Activated T-cell treated with anti-CD3 and anti-CD28 coated beads, Interleukin-2, amount 50 U/mL, for 48 hours (primary cell): ENCODE measurements at places on chromosomes 12 and 14.

- DNase-seq = peak; percentile 17
These were observed 304.1 kb upstream of the SSTR1 start for GRCh38 chr14:37903343-37904191.

- DNase-seq = no peak
These were observed 61.7 kb upstream of the FBRSL1 start for GRCh38 chr12:132427999-132428935.

GRCh38 chr12:125453751-125454150 is 388.5 kb downstream of the AACS start:
- DNase-seq = no peak

GRCh38 chr14:26067786-26068459 is 529.9 kb downstream of the NOVA1 start:
- DNase-seq = no peak

DNA sequence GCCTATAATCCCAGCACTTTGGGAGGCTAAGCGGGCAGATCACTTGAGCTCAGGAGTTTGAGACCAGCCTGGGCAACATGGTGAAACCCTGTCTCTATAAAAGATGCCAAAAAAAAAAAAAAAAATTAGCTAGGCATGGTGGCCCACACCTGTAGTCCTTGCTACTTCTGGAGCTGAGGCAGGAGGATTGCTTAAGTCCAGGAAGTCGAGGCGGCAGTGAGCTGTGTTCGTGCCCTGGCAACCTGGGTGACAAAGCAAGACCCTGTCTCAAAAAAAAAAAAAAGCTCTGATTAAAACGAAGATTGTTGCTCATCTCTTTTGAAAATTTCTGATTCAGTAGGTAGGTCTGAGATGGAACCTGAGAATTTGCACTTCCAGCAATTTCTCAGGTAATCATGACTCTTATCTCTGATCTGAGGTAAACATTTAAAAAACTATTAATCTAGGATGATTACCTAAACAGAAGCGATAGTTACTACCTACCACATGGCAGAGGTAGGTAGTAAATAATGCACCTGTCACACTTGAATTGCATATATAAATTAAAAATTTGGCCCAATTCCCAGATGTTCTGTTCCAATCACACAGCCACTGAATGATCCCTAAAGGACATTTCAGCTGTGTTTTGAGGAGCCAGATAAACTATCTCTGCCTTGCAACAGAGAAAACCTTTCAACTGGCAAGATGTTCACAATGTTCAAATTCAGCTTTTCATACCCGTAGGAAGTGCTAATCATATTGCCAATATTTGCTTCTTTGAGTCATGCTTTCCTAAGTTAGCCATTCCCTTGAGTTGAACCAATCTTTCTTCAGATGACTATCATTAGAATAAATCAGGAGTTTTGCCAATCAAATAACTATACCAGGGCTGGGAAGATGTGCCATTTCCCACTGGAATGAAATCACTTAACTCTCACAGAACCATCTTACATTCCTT is 4.2 kb upstream of the TEP1 start:
- no peak for DNase-seq

DNA sequence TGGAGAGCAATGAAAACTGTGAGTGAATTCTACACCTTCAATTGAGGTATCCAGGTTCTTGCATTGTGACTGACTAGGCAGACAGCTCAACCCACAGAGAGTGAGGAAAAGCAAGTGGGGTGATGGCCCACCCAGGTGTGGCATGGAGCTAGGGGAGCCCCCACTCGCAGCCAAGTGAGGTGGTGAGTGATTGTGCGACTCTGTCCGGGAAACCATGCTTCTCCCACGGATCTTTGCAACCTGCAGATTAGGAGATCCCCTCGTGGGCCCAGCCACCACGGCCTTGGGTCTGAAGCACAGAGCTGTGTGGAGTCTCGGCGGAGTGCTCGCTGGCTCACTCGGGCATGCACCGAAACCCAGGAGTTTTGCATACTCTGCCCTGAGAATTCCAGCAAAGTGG is 120.1 kb downstream of the ALG10 start:
- no peak for DNase-seq

DNA sequence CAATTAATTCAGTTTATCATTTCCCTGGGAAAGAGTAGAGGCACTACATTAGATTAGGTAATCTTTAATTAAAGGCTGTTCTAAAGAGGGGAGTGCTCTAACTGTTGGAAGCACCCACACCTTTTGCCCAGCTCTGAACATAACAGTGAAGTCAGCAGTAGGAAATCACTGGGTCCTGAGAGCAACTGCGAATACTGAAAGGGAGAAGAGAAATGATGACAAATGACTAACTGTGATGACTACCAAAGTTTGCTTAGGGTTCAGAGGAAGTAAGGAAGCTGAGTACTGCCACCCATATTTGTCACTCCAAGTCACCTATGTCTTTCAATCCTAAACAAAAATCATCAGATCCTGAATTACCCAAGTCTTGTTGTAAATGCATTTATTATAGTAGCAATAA is 140.6 kb downstream of the EPS8 start:
- DNase-seq = no peak

- DNase-seq = no peak
These were observed 32.2 kb upstream of the ANKRD9 start for GRCh38 chr14:102541771-102542170.

- DNase-seq = no peak
These were observed 94.7 kb downstream of the PTPN11 start for GRCh38 chr12:112513471-112513870.

DNA sequence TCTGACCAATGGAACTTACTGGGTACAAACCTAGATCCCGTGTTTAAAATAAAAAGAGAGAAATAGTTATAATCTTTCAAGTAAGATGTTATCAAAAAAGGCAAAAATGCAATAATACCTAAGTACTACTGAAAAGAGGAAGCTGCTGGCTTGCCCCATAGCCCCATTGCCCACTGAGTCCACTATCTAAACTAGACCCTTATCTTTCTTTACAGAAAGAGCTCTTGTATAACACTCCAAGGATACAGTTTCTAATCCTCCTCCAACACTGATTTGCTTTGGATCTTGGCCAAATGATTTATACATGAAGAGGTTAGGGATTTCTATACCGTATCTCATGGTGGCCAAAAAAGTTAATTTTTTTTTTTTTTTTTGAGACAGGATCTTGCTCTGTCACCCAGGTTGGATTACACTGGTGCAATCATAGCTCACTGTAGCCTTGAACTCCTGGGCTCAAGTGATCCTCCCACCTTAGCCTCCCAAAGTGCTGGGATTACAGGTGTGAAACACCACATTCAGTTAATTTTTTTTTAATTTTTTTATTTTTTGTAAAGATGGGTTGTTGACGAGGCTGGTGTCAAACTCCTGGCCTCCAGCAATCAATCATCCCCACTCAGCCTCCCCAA is 2.6 kb downstream of the GXYLT1 start:
- DNase-seq = no peak

DNA sequence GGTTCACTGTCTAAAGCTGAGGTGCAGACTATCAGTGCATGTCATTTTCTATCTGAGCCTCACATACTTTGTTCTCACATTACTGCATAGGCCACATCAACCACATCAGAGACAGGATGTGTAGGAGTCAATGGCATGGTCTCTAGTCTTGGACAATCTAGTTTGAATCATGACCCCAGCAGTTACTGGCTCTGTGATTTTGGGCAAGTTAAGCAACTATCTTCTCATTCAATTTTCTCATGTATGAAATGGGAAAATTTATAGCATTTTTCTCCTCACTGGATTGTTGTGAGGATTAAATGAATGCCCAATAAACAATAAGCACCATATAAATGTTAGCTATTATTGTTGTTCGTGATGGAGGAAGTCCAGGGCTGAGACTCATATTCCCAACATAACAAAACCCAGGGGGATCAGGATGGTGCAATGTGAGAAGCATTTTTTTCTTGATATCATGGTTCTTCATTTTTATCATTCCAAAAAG is 432.6 kb downstream of the LRIG3 start:
- no peak for DNase-seq

DNA sequence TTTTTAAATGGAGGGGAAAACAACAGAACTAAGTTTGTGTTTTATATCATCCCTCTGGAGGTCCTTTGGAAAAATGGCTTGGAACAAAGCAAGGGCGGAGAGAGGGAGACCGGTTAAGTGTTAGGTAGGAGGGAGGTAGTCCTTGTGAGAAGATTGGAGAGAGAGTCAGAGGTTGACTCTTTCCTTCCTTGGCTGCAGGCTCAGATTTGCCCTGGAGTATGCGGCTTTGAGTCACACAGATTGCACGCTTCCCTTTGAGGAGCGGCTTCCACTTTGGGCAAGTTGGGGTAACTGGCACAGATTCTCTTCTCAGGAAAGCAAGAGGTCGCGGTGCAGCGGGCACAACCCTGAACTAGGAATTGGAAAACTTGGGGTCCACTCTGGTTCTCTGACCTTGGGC is 9.9 kb downstream of the SOCS2 start:
- DNase-seq = no peak

GRCh38 chr14:81234278-81234677 is 13.5 kb upstream of the GTF2A1 start:
- DNase-seq = no peak

DNA sequence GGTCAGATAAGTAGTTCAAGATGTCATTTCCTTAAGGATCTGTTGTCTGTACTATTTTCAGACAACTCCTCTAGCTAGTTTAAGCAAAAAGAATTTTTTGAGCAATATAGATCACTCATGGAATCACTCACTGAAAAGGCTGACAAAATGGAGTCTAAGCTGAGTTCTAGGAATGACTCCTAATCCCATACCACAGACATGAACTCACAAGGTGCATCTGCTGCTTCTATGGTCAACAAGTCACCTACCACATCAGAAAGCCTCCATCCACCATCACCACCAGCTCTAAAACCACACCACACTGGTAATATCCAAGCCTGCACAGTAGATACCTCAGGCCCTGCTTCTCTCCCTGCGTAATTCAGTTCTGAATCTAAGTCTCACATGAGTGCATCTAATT is 33.0 kb downstream of the PWP1 start:
- DNase-seq = no peak

DNA sequence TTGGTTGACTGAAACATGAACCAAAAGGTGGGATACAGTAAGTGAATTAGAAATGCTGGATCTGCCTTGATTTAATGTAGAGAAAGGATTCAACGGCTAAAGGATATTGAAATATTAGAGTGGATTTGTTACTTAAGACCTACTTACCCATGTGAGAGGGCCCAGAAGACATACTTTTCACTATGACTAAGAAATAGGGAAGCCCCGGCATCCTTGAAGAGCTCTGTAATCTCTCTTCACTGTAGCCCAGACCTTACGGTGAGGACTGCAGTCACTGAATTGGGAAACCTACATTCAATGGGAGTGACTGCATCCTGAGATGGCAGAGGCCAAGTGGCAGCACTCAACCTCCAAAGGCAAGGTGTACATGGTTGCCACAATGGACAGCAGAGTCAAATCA is 52.5 kb downstream of the KANSL2 start:
- no peak for DNase-seq

- DNase-seq = no peak
These were observed 4.2 kb upstream of the DTD2 start for GRCh38 chr14:31461545-31461944.

- DNase-seq = no peak
These were observed 12.5 kb downstream of the TM7SF3 start for GRCh38 chr12:27001663-27002062.

- DNase-seq = peak; percentile 77
These were observed 2.4 kb upstream of the TNS2 start for GRCh38 chr12:53047221-53048032.

- DNase-seq = no peak
These were observed 96.9 kb downstream of the DNAH10 start for GRCh38 chr12:123859035-123859434.

DNA sequence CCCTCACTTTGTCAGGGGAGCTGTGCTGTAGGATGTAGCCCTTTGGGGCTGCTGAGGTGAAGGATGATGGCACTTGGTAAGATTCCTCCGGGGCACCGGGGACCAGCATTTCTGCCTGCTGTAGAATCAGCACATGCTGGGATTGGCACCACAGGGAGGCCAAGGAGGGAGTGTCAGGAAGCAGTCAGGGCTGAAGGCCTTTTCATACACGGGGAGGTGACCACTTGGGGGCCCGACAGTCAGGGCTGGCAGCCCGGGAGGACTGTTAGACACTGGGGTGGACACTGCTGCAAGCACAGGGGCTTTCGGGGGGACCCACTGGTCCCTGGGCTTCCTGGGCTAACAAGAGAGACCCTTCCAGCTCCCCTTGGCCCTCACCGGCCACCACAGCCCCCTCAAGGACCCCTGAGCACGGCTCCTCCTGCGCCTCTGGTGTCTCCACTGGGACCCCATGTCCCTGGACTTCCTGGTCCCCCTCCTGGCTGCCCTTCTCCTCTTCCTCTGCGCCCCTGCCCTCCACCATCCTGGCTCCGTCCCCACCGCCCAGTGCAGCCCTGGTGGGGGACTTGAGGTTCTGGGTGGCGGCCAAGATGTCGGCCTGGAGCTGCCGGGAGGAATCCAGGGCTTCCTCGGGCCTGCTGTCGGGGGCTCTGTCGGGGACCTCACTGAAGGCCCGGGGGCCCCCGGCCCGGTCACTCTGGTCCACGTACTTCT is 6.5 kb downstream of the TMEM119 start:
- DNase-seq = no peak
